CD4-positive, alpha-beta T cell treated with Interleukin-17A for 4 hours (primary cell): ENCODE measurements at places on chromosomes 12 and 14.

DNA sequence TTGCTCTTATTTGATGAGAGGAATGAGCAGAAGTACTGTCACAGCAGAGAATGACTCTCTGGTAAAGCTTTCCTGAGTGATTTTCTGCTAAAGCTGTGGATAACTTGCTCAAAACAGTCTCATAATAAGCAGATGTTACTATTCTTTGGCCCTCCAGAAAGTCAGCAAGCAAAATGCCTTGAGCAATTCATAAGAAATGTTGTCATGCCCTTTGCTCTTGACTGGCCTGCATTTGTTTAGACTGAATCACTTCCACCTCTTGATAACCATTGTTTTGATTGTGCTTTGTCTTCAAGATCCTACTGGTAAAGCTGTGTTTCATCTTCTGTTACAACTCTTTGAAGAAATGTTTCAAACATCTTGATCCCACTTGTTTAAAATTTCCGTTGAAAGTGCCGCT is 457.9 kb upstream of the FOXG1 start:
- no peak for DNase-seq

- DNase-seq: no peak
These were observed 1103.4 kb downstream of the LRFN5 start for GRCh38 chr14:42710071-42710470.

GRCh38 chr14:51682411-51682810 is 30.7 kb downstream of the FRMD6 start:
- DNase-seq: no peak

DNA sequence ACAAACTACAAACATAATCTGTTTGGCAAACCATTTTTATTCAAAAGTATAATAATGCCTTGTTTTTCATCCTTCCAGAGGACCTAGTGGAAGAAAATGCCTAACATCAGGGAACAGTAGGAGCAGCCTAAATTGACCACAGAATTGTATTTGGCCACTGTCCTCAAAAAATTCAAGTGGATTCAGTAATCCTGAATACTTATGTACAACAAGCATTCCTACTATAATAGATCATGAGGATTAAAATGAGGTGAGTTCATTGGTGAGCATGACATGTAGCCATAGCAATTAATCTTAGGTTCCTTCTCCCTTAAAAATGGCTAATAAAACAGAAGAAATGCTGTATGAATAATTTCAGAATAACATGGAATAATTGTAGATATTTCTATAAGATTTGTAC is 209.3 kb downstream of the DAD1 start:
- no peak for DNase-seq

GRCh38 chr14:35992816-35993683 is 166.9 kb downstream of the BRMS1L start:
- no peak for DNase-seq

GRCh38 chr12:126487431-126487980 is 1422.3 kb downstream of the AACS start:
- DNase-seq: no peak

- DNase-seq: no peak
These were observed 24.9 kb downstream of the EGLN3 start for GRCh38 chr14:33925946-33926345.

GRCh38 chr12:23424685-23425084 is 524.8 kb downstream of the SOX5 start:
- no peak for DNase-seq

DNA sequence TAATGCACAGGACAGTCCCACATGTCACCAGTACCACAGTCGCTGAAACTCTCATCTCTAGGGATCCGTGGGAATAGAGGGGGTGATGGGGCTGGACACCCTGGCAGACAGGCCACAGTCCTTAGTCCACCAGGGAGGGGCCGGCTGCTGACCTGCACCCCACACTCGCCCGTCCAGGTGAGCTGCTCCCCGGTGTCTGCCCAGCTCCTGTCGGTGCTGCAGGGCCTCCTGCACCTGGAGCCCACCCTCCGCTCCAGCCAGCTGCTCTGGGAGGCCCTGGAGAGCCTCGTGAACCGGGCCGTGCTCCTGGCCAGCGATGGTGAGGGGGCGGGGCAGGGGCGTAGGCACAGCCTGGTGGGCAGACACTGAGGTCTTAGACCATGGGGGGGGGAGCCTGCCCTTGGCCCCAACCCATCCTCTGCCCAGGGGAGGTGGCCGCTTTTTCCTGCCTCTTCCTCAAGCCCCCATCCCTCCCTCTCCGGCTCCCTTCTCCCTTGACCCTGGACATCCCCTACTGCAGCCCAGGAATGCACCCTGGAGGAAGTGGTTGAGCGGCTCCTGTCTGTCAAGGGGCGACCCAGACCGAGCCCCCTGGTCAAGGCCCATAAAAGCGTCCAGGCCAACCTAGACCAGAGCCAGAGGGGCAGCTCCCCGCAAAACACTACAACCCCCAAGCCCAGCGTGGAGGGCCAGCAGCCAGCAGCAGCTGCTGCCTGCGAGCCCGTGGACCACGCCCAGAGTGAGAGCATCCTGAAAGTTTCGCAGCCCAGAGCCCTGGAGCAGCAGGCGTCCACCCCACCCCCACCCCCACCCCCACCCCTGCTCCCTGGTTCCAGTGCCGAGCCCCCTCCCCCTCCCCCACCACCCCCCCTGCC is 17.1 kb upstream of the ADSS1 start:
- no peak for DNase-seq

DNA sequence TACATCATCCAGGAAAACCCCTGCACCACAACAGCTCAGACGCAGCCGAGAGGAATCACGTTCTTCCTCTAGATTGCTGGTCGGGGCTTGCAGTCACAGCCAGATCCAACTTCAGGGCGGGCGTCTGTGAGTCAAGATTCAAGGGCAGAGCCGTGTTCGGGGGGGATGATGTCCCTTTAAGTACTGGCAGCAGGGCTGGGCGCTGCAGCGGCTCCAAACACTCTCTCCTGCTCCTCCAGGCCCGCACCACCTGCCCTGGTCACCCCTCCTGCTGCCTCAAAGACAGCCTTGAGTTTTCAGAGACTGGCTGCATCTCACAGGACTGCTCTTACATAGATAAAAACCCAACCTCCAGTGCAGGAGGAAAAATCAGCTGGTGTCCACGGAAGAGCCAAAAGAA is 68.3 kb downstream of the KDM2B start:
- no peak for DNase-seq

DNA sequence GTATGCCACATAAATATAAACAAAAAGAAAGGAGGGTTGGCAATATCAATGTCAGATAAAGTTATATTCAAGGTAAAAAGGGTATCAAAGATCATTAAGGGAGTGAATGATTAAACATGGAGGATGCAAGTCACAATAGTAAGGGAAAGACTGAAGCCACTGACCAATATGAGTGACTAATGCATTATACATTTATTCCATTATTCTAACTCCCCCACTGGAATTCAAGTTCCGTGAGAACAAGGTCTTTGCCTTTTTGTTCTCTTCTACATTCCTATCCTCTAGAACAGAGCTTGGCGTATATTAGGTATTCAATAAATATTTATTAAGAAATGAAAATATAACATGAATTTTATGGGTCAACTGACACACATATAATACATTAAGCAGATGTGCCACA is 30.7 kb downstream of the MAP4K5 start:
- no peak for DNase-seq

- no peak for DNase-seq
These were observed 30.1 kb downstream of the PRKCH start for GRCh38 chr14:61351477-61351876.

- DNase-seq: no peak
These were observed 29.8 kb upstream of the PLEKHG6 start for GRCh38 chr12:6280672-6281071.

DNA sequence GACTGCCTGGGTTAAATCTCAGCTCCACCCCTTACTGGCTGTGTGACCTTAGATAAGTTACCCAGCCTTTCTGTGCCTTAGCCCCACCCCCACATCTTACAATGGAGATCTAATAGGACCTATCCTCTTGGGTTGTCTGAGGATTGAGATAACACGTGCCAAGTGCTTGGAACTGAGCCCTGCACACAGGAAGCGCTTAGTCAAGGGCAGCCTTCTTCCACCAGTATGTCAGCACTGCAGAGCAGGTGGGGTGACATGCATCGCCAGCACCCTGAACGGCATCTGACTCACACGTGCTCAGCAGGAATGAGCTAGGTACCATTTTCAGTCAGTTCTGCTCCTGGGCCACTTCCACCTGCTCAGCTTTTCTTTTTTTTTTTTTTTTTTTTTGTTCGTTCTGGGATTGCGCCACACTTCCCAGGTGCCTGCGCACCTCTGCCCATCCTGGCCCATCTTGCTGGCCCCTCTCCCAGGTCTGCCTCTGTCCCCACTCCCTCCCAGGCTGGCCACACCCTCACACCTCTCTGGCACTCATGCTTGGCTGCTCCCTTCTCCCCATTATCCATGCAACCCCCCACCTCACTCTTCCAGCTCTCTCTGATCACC is 19.6 kb downstream of the LGMN start:
- peak; percentile 18 for DNase-seq

- no peak for DNase-seq
These were observed 136.6 kb downstream of the SSPN start for GRCh38 chr12:26331960-26332359.
